ENCODE measurements at places on chromosomes 3 and 15.
A peak's percentile ranks its signal among the peaks of the same experiment; 100 is the strongest.

- peak; percentile 94 for DNase-seq
These were observed 739 bp upstream of the AMOTL2 start for GRCh38 chr3:134374791-134375581.

GRCh38 chr15:66477011-66477410 is 20.6 kb downstream of the SNAPC5 start:
- no peak for DNase-seq

DNA sequence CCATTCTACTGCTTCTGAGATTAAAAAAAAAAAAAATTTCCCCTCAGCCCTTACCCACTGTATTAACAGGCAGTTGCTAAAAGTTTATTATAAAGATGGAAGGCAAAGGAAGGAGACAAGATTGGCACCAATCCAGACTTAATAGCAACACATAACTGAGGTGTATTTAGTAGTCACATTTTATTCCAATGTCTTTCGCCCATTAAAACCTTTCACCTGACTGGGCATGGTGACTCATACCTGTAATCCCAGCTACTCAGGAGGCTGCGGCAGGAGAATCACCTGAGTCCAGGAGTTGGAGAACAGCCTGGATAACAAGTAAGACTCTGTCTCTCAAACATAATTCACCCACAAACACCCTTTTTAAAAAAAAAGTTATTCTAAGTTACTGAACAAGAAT is 4.4 kb downstream of the ACAP2 start:
- peak; percentile 80 for DNase-seq

DNA sequence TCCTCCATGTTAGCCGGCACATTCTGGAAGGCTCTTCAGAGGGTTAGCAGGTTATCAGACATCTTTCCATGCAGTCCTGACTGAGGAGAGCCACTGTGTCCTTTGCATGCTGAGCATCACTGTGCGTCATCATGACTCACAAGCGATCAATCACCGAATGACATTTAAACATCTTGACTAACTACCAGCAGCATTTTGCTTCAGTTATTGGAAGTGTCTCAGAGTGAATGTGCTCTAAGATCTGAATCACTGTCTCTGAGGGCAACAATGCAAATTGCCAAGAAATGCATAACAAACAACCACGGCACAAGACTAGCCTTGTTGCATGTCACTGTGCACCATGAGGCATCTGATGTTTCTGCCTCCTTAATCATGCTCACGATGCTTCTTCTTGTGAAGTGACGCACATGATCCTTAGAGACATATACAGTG is 18.3 kb upstream of the ATP8B4 start:
- no peak for DNase-seq

All from small intestine (tissue), 16 donors.